ENCODE measurements at places on chromosomes 6 and 20.

DNA sequence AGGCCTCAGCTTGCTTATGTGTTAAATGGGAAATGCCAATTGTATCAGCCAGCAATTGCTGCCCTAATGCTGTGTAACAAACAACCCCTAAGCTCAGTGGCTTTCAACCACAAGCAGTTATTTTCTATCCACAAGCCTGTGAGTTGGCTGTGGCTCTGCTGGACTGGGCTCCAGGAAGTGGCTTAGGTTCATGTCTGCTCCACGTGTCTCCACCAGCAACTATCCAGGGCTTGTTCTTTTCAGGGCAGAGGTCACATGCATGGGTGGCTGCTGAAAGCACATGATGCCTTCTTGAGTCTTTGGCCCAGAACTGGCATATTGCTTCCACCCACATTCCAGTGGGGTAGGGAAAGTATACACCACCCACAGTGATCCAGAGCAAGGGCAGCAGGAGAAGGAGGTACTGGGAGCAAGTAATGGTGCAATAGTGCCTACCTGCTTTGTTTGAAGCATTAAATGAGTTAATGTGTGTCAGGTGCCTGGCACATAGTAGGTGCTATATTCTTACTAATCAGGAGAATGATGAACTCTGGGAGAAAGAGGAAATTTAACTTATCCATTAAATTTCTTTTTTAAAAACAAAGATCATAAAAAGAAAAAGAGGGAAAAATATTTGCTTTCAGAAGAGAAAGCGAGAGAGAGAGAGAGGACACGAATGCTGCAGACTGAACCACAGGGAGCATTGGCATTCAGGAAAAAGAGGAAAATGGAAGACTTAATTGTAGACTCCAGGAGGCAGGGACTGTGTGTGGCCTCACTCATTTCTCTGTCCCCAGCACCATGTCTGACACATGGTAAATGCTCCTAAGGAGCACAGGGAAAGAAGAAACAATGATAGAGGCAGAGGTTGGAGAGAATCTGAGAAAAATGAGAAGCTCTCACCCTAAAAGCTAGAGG, 25.2 kb upstream of the RNF24 start:
- DNase-seq, result no peak

- DNase-seq, result no peak
Measured at GRCh38 chr6:88166493-88167351, 575 bp upstream of the CNR1 start.

GRCh38 chr6:49607391-49607982, 29.2 kb downstream of the RHAG start:
- no peak for DNase-seq

DNA sequence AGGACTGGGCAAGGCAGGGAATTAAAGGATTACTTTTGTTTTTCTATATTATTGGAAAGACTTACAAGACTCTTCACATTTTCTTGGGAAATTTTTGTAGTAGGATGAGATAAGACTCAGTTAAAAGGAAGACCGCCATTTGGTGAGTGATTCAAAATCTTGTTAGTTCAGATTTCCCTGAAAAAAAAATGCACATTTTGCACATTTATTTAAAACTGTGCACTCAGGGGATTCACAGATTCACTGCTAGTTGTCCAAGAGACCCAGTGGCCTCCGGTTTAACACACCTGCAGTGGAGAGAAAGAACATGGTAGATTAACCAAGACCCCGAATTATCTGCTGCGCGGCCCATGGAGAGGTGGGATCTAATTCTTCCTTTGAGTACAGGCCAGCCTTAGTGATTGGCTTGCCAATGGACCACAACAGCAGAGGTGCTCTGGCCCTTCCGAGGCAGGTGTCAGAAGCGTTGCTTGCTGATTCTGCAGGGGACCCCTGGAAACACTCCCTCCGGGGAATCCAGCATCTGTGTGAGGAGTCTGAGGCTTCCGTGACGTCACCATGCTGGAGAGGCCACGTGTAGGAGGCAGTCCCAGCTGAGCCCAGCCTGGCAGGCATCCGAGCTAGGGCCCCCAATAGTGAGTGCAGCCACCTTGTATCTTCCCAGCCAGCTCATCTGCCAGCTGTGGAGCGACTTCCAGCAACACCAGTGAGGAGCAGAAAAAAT, 68.9 kb downstream of the ZNF217 start:
- no peak for DNase-seq

DNA sequence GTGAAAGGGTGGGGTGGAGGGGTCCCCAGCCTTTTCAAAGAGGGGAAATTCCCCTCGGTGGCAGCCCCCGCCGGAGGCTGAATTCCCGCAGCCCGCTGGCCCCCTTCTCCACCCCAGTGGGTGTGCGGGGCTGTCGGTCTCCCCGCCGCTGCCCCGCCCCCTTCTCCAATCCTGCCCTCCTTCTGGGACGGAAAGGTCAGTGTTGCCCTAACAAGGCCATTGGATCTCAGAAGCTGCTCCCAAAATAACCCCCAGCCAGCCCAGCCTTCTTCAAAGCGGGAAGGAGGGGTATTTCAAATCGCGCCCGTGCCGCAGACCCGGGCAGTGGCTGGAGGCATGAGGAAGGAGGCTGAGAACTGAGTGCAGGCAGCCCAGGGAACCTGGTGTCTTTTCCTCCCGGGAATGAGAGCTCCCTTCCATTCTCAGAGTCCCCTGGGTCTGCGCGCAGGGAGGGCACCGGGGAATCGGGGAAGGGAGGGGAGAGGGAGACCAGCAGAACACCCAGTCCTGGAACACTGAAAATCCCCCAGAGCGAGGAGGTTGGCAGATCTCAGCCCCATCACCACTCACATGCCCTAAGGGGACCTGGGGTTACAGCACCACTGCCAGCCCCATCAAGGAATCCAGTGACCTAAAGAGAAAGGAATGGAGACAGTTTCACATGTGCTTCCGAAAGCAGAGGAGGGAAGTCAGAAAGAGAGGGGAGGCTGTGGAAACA, at the start of gene JPH2:
Gene JPH2 (minus strand): TSS at position 135 of the 718 bp plus-strand sequence. CDS start 483 bp downstream, outside the sequence.
- no peak for DNase-seq

Data from hematopoietic multipotent progenitor cell treated with erythropoietin and hydrocortisone succinate and interleukin-3 and kit ligand, for 8 days (in vitro differentiated cells).